ENCODE measurements at places on chromosomes 7 and 10.

DNA sequence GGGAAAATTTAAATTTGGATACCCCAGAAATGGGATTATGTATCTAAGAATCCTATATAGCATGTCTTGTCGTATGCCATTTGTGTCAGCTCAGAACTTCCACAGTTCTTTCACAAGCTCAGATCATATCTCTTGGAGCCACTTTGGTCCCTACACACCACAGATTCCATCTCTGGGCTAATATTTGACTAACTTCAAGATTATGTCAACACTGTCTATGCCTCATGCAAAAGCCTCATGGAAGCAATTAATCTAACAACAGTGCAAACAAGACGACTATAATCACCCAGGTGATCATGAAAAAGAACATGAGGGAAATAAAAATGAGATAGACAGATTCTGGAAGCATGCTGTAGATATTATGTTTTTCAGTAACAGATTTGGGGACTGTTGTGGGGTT lies 189.1 kb downstream of the LRRTM3 start:
- DNase-seq: no peak

GRCh38 chr7:84245835-84246234 lies 51.2 kb upstream of the SEMA3A start:
- DNase-seq: no peak

DNA sequence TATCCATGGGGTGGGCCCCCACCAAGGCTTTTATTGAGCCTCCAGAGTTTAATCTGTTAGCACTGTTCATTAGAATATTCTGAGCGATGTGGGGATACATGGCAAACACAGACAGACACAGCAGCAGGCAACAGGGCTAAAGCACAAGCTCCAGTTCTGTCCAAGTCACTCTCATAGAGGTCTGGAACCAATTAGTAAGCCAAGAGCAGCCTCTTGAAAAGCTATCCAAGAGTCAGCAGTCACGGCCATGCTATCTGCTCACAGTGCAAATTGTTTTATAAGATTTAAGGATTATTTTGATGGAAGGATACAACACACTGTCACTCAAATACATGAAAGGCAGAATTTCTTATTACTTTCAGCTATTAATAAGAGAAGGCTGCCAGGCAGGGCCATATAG lies 86.4 kb upstream of the DGKB start:
- DNase-seq: no peak

DNA sequence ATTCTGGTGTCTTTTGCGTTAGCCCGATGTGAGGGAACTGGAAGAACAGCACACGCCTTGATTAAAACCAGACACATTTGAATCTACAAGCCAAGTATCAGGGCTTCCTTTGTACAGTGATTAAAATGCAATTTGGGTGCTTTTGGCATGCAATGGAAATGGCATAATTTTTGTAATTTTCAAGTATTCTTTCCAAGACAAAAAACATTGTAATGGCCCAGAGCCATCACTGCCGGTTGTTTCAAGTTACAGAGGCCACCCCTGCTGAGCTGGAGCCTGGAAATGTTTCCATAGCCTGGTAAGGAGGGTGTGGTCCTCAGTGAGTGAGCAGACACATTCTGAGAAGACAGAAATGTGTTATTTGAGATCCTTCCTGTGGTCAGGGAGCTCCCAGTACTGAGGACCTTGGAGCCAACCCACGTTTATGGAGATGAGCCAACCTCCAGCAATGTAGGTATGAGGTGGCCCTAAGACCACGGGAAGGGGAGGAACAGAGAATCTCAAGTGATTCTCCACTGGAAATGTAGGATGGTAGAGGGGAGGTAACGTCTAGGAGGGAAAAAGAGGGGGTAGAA lies 20.9 kb downstream of the TEX36 start:
- no peak for DNase-seq

GRCh38 chr10:117175215-117175900 lies 21.9 kb upstream of the KCNK18 start:
- DNase-seq: peak; percentile 11

GRCh38 chr10:116848032-116848943 lies 1.0 kb upstream of the ENO4 start:
- no peak for DNase-seq

DNA sequence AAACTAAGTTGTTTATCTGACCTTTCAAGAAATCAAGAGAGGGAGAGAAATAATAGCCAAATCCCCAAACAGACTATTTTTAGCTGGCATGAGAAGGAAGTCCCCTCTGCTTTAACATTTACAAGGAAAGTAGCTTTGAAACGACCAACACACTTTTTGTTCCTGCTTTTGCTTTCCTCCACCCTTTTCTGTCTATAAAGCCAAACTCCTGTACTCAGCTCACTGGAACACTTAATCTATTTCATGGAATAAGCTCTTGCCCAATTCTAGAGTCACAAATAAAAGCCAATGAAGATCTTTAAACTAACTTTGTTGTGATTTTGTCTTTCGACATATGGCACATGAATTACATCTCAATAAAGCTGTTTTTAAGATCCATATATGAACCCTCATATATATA lies 86.8 kb upstream of the CCDC71L start:
- no peak for DNase-seq

- no peak for DNase-seq
These were observed 51.8 kb upstream of the ANK3 start for GRCh38 chr10:60441515-60441914.

DNA sequence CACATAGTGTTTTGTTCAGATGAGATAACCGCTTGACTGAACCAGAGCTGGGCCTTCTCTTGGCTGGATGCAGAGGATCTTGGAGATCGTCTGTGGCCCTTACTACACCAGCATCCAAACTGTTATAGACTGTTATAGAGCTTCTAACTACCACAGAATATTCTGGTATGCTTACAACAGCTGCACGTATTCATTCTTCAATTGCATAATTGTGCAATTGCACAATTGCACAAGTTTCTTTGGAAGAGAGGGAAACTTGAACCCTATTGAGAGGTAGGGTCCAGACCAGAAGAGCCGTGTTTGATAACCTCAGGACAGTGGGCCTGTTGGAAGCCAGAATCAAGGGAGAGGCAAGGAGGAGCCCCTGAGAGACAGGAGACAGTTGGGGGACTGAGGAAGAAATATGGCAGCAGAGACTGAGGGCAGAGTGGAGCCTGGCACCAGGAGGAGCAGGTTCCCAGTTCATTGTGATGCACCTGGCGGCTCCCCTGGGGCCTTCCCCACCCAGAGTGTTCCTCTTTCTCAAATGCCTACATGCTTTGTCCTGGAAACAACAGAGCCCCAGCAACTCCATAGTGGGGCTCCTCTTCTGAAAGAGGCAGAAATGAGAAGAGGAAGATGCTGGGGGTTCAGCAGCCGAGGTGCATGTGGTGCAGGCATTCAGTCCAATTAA lies 64.1 kb downstream of the PTPRZ1 start:
- DNase-seq: no peak

DNA sequence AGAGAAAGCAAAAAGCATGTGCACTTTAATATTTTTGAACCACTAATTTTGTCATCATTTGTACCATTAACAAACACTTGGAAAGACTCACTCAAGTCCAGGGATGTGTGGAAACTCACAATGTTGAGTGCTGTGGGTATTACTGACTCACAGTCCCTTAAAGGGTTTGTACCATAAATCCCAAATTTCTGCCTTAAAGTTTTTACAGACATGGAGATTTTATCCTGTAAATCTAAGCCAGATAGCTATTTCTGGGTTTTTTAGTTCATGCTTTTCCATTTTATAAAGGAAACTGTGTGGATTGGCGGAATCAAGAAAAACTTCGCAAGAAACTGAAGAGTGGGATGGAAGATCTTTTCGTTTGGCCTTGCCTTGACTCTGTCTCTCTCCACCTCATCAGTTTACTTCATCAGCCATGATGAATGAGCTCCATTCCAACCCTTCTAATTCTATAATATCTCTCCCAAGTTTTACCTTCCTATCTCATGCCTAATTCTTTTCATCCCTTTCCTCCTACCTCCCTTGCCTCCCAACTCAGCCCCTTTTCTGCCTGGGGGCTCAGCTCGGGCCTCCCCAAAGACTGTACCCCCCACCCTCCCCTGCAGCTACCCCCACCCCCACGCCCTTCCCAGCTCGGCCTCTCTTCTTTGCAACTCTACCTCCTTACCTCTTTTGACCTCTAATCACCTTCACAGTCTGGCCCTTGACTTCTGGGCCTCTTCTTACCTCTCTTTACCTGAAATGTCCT lies 218.5 kb upstream of the MKLN1 start:
- DNase-seq: no peak

DNA sequence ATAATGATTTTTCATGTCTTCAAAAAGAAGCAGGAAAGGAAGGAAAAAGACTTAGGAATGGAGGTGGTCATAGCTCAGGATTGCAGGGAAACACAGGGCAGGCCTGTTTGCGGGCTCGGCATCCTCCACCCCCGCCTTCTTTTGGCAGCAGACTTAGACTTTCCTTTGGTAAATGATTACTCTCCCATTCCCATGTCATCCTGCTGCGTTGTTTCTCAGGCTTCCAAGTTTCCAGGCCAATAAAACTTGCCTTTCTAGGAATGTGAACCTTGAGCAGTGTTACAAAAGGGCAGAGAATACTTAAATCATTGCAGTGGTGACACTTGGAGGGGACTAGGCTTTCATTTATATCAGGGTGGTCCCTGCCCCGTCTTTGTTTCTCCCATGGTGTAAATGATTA lies 34.0 kb upstream of the DGKB start:
- no peak for DNase-seq

DNA sequence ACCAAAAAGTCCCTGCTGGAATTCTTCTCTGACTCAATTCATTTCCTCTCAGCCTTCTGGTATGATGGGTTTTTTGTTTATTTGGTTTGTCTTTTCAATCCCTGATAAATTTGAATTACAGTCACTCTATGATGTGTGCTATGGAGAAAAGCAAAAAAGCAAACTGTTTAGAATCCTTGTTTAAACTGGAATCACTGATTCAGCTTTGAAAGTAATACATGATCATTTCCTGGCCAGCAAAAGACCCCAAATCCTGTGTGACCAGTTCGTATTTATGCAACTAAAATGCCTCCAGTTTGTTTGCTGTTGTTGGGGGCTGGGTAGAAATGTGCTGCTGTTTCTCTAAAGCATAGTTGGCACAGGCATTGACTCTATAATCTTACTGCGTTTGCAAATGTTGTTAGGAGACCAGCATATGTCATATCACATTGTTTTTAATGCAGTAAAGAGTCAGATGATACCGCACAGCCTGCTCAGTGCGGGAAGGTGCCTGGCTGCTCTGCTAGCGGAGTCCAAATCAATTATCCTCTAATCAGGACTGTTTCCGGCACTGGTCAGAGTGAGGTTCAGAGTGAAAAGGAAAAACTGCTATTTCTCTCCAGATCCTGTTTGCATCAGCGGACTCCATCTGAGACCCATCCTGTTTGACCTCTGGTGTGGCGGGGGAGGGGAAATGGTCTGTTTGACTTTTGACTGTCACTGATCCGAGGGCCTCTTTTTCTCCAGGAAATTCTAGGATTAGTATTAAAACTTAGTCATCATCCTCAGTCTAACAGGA lies 40.6 kb upstream of the ADD3 start:
- DNase-seq: no peak

DNA sequence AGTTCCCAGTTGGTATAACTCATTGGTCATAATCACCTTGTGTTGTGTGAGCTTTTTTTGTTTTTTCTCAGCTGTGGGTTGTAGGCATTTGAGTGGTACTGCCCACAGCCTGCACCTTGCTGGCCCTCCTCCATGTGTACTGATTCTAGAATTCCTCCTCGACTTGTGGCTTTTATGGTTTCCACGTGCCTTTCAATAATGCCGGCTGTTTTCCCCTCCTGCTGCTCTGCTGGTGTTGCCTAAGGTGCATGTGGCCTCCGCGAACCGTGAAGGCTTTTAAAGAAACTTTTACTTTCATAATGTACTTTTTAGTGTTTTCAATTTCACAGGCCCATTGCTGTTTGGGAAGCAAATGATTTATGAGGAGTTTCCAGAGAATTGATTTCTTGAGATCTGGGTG lies 518.0 kb downstream of the REEP3 start:
- DNase-seq: no peak
